ENCODE measurements at places on chromosomes 3 and 15.

GRCh38 chr3:61771976-61772375 lies 210.6 kb downstream of the PTPRG start:
- no peak for DNase-seq

- no peak for DNase-seq
These were observed 4.4 kb downstream of the GXYLT2 start for GRCh38 chr3:72892081-72892775.

DNA sequence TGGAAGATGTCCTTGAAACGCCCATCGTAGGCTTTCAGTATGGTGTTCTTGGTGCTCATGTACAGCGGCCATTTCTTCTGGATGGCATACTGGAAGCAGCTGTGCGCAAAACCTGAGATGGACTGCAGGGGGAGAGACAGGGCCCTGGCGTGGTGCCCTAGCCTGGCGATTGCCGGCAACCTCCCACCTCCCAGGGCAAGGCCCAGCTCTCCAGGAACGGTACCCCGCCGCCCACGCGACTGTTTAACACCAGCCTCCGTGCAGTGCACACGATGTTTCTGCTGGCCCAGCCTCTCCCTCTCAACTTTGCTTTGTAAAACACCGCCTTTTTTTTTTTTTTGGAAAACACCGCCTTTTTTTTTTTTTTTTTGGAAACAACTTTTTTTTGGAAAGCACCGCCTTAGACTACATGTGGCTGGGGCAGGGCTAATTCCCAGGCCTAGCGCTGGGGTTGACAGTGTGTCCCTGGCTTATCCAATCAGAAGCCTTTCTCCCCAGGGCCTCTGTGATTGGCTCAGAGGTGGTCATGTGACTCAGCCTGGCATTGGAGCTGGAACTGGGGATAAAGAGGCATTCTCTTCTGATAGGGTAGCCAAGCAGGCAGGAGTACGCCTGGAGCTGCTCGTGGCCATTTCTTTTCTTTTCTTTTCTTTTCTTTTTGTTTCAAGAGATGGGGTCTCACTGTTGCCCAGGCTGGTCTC lies 14.7 kb downstream of the IDH2 start:
- DNase-seq: peak; percentile 76

GRCh38 chr15:26806151-26806550 lies 33.3 kb upstream of the GABRB3 start:
- no peak for DNase-seq

- DNase-seq: no peak
These were observed 20.6 kb upstream of the KCTD6 start for GRCh38 chr3:58471025-58471887.

- peak; percentile 75 for DNase-seq
These were observed 3.3 kb upstream of the DCP1A start for GRCh38 chr3:53350652-53351051.

DNA sequence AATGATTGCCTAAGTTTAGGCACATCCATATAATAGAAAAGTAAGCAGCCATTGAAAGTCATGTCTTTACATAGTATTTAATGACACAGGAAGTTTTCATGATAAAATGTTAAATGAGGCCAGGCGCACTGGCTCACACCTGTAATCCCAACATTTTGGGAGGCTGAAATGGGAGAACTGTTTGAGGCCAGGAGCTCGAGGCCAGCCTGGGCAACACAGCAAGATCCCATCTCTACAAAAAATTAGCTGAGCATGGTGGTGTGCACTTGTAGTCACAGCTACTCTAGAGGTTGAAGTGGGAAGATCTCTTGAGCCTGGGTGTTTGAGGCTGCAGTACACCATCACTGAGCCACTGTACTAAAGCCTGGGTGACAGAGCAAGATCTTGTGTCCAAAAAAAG lies 59.4 kb downstream of the SETMAR start:
- no peak for DNase-seq

- no peak for DNase-seq
These were observed 1360.9 kb upstream of the ALCAM start for GRCh38 chr3:104005815-104006214.

DNA sequence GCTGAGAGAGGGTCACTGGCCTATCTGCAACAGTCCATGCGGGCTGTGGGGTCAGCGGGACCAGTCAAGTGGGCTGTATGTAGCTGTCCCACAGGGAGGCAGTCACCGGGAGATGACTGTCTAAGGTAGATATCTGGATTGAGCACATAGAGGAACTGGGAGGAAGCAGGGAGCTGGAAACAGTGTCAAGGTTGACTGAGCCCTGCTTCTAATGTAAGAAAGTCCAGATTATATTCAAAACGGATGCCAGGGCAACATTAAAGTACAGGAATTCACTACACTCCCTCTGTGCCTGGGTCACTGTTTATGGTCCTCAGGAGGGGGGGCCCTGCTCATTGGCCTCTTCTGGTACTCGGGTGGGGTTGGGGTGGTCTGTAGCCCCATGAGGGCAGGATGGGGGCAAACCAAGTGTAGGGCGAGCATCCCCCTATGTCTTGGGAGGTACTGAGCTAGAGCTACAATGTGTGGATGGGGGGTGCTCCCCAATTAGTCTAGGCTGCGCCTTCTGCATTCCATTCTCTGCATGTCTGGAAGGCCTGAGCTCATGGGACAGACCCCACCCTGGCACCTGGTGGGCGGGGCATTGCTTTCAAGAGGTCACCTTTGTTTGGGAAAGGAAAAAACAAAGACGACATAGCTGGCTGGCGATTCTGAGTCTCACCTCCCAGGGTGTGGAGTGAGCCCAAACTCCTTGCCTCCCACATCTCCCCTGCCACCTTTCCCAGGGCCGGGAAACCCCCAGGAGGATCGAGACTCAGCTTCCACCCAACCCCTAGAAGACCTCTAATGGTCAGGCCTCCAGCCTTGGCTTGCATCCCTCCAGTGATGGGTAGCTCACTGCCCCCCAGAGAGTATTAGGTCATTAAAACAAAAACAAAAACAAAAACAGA lies 45.1 kb upstream of the C15orf39 start:
- DNase-seq: no peak
